KG1 (cell line): ENCODE measurements at places on chromosomes 6 and 20.

- no peak for DNase-seq
Measured at GRCh38 chr6:38573801-38574395, 65.8 kb downstream of the BTBD9 start.

DNA sequence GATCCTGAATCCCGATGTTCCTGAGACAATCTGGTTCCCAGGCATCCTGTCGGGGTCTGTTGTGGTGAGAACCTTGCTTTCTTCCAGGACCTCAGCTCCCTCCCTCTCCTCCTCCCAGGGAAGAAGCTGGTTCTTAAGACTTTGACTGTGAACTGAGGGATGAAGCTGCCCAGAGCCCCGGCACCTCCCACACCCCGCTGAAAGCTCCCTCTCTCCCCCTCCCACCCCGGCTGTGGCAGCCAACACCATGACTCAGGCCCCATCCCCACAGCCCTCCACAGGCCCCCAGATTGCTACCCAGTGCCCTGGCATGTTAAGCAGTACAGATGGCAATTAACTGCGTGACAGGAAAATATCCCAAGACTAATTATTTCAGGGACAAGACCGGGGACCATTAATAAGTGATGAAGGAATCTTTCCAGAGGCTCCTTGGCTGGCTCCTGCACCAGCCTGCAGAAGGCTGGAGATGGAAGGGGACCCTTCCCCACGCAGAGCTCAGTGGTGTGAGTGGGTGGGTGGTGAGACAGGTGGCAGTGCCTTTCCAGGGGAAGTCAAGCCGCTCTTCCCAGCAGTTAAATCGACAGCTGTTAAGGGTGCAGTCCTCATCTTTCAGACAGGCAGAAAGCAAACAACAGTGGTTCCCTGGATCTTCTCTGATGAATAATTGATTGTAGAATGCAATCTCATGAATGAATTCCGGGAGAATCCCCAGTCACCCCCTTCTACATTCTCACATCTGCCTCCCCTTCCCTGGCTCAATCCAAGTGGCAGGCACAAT is 237.9 kb downstream of the LRFN2 start:
- no peak for DNase-seq

DNA sequence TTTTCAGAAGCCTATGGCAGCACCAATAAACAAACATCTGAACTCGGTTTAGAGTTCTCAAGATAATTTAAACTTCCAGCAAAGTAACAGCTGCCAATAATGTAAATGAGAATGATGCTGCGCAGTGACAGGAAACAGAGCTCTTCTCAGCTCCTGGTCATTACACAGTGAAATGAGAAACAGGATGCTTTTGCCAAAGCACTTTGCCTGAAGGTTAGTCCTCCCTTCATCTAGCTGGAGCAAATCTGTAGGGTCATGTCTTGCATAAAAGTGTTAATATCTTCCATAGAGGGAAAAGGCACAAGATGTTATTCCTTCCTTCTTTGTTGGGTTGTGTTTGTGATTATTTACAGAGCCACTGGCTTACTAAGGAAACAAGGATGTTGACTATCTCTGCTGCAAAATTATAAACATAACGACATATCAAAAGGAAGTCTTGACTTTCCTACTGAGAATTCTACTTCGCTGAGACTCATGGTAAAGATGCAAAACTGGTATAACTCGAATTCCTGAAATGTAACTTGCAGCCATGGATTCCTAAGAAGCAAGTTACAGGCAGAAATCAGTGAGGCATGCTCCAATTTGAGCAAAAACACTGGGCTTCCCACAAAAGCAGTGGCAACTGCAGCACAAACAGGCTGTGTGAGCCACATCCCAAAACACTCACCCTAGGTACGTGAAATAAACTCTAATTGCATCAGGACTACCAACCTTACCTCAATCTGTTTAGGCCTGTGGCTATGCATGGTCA is 102.5 kb upstream of the BEND6 start:
- no peak for DNase-seq

DNA sequence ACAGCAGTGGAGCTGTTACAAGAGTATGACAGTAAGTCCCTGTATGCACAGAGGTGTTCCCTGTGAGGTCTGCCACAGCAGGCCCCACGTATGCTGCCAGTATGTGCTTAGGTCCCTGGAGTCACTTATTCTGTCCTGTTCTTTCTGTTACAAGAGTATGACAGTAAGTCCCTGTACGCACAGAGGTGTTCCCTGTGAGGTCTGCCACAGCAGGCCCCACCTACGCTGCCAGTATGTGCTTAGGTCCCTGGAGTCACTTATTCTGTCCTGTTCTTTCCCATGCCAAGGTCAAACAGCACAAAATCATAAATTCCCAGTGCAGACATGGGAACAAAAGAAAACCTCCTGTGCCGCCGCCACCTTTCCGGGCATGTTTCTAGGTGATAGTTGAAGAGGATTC is 192.2 kb downstream of the SASH1 start:
- DNase-seq: no peak

- DNase-seq: no peak
Measured at GRCh38 chr6:4446982-4447381, 311.6 kb upstream of the ECI2 start.

DNA sequence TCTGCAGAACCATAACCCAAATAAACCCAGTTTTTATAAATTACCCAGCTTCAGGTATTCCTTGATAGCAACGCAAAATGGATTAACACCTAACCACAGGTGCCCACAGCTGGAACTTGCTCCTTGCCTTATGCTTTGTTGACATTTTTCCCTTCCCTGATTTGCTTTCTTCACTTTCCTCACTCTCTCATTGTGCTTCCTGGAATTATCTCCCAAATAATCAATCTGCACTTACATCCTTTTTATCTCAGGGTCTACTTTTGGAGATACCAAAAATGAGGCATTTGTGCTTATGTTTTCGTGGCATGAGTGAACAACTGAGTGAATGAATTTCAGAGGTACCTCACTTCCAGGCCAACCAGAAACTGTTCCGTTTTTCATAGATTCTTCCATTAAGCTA is 374.3 kb downstream of the DOK5 start:
- no peak for DNase-seq

GRCh38 chr20:57006411-57007170 is 259.9 kb downstream of the BMP7 start:
- no peak for DNase-seq

DNA sequence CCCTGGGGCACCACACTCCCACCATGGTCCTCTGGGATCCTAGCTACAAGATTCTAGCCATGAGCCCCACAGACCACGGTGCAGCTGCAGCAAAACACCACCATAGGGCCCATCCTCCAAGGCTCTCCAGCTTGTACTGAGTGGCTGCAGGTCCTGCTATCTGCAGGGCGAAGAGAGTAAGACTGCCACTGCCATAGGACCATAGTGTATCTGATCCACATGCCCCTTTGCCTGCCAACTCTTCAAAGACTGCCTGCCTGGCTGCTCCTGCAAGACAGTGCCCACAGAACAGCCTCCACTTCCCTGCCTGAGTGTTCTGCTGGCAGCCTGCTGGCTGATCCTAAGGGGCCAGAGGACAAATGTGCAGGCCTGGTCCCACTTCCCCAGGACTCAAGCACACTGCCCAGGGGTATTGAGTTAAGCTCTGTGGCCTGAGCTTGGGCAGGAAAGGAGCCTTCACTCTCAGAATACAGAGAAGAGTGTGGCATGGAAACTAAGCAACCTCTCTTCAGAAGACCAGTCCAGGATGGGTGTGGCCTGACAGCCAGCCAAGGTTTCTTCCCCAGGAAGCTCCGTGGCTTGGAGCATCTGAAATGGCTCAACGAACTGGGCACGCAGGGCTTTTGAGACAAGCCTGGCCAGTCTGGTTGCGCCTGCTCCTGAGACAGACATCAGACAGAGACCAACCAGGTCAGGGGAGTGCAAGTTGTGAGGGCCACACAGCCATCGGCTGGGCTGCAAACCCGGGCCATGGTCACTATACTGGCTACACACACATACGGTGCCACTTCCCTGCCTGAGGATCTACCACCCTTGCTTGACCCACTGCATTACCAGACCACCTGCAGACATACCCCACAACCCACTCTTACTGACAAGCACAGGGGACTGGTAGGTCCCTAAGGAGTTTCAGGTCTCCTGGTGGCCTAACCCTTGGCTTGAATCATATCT is 54.5 kb downstream of the RNGTT start:
- DNase-seq: no peak

GRCh38 chr6:4242601-4243000 is 107.2 kb upstream of the ECI2 start:
- DNase-seq: no peak
